Activated CD4-positive, alpha-beta T cell treated with anti-CD3 and anti-CD28 coated beads for 24 hours (primary cell): ENCODE measurements at places on chromosomes 6 and 20.

- DNase-seq, result no peak
Measured at GRCh38 chr20:48583801-48584200, 244.0 kb downstream of the PREX1 start.

- DNase-seq, result no peak
Measured at GRCh38 chr6:2578767-2579166, 172.0 kb downstream of the MYLK4 start.

DNA sequence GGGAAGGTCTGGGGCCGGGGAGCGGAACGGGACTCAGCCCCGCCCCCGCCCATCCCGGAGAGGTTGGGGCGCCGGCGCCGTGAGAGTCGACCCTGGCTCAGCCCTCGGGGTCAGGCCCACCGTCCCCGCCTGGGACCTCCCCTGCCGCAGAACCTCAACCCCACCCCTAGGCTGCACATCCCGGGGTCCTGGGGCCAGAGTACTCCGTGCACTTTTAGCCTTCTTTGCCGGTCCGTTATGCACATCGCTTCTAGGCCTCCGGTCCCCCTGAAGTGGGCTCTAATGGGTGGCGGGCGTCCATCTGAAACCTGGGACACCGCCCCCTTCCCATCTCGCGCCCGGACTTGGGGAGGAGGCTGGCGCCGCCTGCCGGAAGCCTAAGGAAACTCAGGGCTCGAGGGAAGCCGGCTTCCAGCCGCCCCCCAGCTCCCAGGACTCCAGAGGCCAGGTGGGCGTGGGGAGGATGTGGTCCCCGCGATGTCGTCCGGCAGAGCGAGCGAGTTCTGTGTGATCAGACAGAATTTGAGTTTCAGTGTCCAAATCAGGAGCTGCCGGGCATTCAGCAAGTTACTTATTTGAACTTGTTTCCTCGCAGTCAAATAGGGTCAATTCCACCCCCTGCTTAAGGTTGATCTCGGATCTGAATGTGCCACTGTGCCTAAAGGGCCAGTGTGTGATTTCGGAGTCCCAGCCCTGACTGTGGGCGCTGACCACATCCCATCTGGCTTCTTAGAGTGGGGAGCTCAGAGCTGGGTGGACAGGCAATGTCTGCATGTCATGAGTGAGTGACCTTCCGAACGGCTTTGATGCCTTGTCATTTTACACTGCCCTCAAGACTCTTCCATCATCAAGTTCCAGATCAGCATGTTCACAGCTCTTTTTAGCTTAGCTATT is 47.6 kb downstream of the CPXM1 start:
- no peak for DNase-seq

DNA sequence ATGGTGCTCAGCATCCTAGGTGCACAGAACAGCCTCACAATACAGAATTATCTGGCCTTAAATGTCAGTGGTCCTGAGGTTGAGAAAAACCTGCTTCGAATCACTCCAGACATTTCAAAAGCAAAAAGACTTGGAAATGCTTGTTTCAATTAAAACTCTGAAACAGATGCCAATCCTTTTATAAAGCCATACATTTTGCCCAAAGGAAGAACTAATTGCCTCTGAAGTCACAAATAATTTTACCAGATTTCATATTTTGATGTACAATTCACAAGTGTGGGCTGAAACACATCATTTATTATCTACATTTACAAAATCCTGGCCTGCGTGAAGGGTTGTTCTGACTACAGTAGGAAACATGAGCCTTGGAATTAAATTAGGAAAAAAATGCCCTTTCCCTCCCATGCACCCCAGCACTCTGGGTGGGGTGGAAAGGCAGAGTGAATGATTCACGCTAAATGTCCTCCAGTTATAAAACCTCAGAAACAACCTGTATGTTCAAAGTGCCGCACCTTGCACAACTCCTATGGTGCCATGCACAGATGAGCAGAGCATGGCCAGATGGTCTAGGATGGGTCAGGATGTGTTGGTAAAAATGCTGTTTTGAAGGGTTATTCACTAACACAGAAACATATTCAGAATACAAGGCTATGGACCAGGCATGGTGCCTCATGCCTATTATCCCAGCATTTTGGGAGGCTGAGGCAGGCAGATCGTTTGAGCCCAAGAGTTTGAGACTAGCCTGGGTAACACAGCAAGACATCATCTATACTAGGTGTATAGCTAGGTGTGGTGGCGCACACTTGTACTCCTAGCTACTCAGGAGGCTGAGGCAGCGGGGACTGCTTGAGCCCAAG is 87.0 kb downstream of the ZMYND8 start:
- DNase-seq, result no peak

DNA sequence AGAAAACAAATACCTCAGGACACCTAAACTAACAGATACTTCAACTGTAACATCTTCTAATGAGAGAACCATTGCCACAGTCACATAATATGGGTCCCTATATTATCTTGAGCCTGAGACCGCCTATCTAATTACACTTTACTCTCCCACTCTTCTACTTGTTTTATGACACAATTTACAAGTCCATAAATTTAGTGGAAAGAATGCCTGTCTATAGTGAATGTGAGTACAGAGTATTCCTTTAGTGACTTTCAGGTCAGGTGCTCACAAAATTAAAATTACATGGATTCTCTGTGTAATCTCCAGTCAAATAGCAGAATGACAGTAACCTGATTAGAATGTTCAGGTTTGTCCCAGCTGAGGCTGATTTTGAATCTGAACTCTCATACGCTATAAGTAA is 624.1 kb downstream of the PKHD1 start:
- no peak for DNase-seq
